ENCODE measurements at places on chromosomes 1 and 21.
A peak's percentile ranks its signal among the peaks of the same experiment; 100 is the strongest.

- DNase-seq, result no peak
Observed at GRCh38 chr1:10324627-10325026, 74.2 kb upstream of the PGD start.

DNA sequence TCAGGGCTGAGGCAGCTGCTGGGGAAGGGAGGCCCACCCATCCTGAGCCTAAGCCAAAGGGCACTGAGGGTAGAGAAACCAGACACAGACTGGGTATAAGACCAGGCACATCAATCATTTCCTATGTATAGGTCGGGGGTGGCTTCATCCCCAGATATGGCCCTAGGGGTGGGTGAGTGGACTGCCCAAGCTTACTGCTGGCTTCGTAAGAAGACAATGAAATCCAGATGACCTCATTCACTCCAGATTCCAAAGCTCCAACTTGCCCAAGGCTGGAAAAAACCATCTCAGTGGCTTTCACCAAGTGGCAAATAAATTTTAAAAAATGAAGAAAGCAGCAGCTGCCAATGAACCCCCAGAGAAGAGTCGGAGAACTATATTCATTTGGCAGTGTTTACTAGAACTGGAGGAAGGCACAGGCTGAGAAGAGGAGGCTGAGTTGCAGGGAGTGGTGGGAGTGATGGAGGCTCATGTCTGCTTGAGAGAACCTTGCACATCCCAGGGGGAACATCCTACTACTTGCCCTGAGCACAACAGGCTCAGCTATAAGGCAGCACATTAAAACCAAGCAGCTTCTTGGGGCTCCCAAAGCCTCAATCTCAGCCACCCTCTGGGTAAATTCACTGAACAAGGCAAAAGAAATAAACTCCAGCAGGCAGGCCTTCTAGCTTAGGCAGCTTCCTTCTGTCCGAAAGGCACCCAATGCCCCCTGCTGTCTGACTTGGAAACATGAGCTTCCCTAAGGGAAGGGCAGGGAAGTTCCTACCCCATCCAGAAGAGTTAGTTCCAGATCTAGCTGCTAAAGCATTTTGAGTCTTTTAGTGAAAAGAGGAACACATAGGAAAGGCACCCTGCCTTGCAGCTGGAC, 14.1 kb downstream of the PEA15 start:
- DNase-seq, result peak; percentile 9

GRCh38 chr1:51644533-51645197, 27.8 kb downstream of the OSBPL9 start:
- no peak for DNase-seq

DNA sequence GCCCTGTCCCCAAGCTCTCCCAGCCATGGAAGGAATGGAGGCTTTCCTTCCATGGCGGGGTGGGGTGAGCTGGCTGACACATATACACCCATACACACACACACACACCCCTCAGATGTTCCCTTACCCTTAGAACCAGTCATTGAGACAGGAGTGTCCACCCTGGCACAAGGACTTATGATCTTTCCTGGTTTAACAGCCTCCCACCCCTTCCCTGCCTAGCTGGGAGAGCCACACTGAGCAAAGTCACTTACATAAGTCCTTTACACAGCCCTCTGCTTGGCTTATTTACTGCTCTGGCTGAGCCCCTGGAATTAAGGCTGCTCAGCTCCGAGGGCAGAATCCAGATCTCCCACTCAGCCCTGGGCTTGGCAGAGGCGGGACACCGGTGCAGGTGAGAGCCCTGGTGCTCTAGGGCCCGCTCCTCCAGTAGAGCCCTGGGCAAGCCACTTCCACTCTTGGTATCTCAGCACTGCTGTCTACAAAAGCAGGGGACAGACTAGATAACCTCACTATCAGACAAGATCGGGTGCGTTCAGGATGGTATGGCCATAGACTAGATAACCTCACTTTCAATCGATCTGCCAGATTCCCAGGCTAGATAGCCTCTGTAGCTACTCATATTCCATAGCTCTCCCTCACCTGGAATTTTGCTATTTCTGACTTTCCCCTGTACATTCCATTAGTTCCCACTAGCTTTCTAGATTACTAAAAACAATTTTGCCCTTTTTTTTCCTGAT, 16.7 kb downstream of the SLC6A9 start:
- no peak for DNase-seq

DNA sequence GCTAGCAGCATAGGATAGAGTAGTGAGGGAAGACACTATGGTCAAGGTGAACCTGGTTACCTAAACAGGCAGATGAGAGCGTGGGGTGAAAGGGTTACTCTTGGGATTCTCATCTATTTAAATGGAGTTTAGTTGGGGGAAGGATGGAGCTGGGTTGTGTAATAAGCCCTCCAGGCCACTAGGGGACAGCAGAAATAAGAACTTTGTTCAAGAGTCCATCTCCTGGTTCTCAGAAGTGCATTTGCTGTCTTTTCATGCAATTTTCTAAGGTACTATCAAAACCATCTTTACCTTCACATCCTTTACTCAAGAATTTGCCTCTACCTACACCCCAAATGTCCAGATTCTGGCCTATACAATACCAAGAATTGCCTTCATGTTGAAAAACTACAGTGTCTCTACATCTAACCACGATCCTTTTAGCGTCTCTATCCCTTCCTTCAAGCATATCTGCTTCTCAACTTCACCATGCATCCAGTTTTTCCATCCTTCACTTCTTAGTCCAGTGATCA, 28.0 kb downstream of the SLAMF1 start:
- no peak for DNase-seq

DNA sequence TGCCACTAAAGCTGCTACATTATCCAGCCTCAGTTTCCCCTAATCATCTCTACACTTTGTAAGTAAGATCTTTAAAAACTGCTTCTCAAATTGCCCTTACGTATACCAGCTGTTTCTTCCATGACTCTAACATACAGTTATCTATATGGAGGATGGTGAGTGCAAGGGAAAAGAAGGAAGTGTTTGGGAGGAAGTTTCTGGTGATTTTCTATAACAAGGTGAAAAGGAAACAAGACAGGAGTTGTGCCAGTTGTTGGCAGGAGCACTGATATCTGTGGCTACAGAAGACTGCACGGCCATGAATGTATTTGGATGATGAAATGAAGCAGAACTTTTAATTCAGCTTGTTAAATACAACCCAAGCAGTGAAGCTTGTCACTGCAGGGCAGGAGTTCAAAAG, 32.3 kb upstream of the NHLH2 start:
- no peak for DNase-seq

DNA sequence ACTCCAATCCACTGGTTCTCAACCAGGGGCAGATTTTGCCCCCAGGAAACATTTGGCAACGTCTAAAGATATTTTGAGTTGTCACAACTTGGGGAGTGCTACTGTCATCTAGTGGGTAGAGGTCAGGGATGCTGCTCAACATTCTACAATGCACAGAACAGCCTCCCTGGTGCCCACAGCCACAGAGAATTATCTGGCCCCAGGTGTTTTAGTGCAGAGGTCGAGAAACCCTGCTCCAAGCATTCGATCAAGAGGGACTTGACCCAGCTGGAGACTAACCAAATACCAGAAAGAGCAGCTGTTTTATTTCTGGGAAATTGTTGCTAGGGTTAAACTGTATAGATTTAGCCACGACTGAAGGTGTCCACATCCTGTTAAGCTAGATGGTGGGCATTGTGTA, 19.2 kb downstream of the CD247 start:
- DNase-seq, result no peak

GRCh38 chr1:206736878-206737728, 33.5 kb upstream of the IL19 start:
- DNase-seq, result no peak

DNA sequence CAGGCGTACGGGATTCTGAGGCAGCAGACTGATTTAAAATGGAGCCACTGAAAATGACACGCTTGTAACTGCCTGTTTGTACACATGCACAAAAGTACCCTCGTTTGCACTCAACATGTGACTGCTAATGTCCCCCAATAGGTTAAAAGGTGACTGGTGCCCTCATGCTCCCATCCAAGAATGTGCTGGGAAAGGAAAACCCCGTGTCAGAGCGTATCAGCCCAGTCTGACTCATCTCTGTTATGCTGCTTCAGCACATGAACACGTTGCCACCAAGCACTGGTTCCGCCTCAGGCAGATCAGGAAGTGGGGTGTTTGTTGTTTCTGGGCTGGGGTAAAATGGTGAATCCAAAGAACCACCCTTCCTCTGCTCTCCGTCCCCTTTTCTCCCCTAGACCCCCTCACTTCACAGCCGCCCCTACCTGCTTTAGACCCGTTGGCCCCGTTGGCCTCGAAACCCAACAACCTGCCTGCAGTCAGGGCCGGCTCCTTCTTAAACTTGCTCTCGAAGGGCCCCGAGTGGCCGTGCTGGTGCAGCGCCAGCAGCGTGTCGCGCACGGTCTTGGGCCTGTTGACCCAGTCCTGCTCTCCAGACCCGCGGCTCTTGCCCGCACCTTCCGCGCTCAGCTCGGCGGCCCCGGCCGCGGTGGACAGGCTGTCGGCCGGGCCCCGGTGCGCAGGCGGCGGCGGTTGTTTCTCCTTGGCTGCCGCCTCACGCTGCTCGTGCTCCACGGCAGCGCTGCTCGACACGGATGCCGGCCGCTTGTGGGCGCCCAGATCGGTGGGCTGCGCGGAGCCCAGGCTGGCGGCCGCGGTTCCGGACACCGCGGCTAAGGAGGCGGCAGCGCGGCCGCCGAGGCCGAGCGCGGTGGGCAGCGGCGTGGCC, 1.7 kb downstream of the IRF2BP2 start:
- peak; percentile 86 for DNase-seq

DNA sequence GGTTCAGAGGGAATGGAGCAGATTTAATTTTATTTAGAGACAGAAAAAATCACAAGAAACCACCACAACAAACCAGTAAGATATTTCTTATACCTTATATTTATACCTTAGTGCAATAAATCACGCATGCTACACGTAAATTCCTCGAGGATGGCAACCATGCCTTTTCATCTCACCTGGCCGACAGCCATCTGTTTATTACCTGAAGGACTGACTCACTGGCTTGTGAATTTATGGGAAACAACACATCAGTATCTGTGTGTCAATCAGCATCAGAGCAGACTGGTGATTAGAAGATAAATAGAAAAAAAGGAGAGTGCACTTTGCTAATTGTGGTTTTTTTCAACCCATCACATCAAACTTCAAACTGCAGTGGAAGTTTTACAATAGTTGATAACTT, 58.4 kb downstream of the S1PR1 start:
- no peak for DNase-seq

DNA sequence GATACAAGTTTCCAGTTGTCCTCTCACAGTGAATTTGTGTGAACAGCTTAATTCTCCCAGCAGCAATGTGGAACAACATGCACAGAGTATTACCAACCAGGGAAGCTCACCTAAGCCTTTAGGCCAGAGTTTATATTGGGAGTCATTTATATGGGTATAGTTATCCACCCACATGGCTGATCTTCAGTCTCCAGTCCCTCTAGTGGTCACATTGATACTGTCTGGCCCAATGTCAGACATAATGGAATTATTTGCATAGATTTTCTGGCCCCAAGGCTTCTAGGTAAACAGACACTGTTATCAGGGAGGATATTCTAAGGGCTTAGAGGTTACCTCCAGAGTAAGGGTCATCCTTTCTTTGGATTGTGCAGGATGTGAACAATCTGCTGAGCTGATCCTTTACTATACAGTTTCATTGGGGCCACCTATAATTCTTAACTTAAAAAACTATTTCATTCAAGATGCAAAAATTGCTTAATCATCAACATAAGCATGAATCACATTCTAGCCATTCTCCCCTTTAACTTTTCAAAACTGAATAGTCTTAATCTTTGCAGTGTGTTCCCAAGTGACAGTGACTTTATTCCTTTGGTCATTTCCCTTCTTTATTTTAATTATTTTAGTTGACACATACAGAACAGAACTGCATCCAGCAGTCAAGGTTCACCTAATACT, 210.9 kb downstream of the LTN1 start:
- DNase-seq, result peak; percentile 4

GRCh38 chr1:12001996-12002493, 17.3 kb upstream of the MIIP start:
- DNase-seq, result no peak

GRCh38 chr1:181493166-181493565, 9.8 kb downstream of the CACNA1E start:
- no peak for DNase-seq

DNA sequence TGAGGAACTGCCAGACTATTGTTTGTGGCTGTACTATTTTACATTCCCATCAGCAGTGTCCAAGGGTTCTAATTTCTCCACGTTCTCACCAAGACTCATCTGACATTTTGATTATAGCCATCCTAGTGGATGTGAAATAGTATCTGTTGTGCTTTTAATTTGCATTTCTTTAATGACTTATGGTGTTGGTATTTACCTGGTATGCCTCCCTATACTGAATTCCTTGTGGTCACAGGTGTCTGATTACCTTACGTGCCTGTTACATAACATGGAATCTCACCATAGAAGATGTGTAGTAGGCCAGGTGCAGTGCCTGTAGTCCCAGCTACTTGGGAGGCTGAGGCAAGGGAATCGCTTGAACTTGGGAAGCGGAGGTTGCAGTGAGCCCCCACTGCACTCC, 13.5 kb downstream of the ZYG11A start:
- no peak for DNase-seq

- no peak for DNase-seq
Observed at GRCh38 chr1:10866321-10867093, 70.1 kb upstream of the CASZ1 start.

DNA sequence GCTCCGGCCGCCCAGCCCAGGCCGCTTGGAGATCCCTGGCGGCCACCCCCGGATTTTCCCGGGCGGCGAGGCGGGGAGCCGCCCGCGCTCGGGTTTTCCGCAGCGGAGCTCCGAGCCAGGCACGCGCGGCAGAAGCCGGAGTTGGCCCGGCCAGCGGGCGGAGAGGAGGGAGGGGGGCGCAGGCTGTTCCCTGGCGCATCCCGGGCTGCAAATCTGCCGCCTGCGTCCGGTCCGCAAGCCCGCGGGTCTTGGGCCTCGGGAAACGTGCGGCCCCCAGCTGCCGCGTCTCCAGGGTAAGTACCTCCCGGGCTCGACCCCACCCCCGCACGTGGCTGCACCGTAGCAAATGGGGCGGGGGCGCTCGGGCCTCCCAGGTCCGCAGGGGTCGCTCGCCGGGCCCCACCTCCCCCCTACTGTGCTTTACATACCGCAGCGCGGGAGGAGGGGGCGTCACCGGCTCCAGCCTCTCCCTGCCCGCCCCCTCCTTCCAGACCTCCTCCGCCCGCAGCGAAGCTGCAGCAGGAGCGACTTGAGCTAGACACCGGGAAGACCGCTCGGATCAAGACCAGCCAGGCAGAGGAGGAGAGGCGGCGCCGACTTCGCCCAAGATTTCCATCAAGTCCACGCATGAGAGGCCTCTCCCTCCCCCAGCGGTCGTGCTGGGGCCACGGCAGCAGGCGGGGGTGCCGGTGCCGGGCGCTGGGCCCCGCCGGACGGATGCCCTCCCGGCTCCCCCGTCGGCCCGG, 1.6 kb downstream of the TMEM200B start:
- no peak for DNase-seq

DNA sequence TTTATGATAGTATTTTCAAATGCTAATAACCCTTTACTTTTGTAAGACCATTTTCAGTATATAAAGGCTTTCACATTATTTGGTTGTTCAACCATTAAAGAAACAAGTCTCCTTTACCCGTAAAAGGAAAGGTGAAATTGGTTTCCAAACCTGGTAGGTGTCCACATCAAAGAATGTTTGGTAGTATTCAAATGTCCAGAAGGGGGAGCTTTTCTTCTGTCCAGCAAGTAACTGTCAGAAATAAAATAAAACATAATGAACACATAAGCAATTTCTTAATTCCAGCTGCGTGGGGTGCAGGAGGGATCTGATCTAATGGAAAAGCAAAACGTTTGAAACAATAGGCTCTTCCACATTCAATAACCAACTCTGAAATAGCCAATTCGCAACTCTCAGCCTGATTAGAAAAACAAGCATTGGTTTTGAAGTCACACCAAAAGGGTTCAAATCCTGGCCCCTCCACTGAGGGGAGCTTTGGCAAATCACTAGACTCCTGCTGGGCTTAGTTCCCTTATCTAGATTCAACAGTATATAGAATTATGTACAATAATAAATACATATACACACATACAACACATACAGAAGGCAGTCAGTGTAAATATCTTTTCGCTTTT, 11.0 kb downstream of the YIPF1 start:
- DNase-seq, result peak; percentile 45
